Sigmoid colon (tissue), 7 donors: ENCODE measurements at places on chromosomes 1 and 21. TPM values are rescaled to one million over a fixed set of nuclear protein-coding genes. Genes with fewer than 3 reads are reported as not detected.

DNA sequence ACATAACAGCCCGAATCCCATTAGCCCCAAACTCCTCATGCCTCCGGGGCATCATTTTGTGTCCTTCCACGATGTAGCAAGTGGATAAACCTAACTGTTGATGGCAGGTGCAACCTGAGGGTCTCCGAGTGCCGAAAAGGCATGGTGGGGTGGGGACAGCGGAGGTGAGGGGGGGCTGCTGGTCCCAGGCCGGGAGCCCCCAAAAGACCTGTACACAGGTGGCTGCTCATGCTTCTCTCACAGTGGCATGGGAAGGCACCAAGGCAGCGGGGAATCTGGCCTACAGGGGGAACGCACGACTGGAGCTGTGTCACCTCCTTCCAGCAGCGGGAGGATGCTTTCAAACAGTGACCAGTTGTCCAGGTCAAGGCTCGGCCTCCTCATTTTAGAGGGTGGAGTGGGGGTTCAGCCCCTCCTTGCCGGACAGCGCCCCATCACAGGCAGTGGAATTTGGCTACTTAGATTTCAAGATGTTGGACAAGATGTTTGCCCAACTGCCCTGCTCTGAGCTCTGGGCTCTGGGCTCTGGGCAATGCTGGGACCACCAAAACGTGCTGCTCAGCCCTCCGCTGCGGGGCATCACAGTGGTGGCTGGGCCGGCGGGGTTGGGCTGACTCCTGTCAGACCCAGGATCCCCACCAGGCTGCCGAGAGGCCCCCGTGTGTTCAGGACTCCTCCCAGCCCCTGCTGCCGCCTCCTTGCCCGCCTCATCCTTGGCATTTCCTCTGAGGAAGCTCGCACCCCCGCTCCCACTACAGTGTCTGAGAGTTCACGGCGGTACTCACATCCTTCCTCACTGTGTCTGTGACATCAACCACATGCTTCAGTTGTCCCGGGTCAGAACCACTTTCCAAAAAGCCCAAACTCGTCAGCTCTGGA, 7.6 kb downstream of the DNMT3L start:
- H3K4me3 ChIP-seq = no peak overlapping the region
- H3K36me3 ChIP-seq = no peaks in the 10 kb centered on the region
- H3K4me1 ChIP-seq = no peaks in the 10 kb centered on the region
- peak; percentile 47 for DNase-seq
- H3K27ac ChIP-seq = no peak overlapping the region
- H3K27me3 ChIP-seq = peaks cover 3% of the 10 kb centered on the region

Gene OR14K1
- not detected for total RNA-seq

GRCh38 chr1:206556047-206556749, 48.9 kb downstream of the RASSF5 start:
- H3K4me1 ChIP-seq = peaks cover 26% of the 10 kb centered on the region
- H3K27ac ChIP-seq = peak overlapping the region; percentile 69
- no peak overlapping the region for H3K4me3 ChIP-seq
- no peaks in the 10 kb centered on the region for H3K36me3 ChIP-seq
- no peaks in the 10 kb centered on the region for H3K27me3 ChIP-seq

GRCh38 chr1:12009318-12009947, 9.9 kb upstream of the MIIP start:
- peaks cover 64% of the 10 kb centered on the region for H3K36me3 ChIP-seq
- no peaks in the 10 kb centered on the region for H3K27me3 ChIP-seq
- no peak for DNase-seq
- H3K4me3 ChIP-seq = no peak overlapping the region
- no peak overlapping the region for H3K27ac ChIP-seq
- no peaks in the 10 kb centered on the region for H3K4me1 ChIP-seq

DNA sequence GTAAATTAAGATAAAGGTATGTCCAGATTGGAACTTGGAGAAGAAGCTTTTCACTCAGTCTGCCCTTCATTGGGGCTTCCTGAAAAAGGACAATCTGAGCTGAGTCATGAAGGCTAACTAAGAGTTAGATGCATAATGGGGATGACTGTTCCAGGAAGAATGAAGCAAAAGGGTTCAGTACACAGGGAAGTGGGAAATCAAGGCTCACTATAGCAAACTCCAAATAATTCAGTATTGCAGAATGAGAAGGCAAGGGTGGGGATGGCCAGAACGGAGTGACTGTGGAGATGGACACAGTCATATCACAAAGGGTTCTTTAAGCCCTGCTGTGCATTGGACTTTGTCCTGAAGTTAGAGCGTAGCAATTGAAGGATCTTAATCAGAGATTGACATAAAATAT, 158.3 kb downstream of the FGGY start:
- H3K4me3 ChIP-seq = no peak overlapping the region
- H3K36me3 ChIP-seq = no peaks in the 10 kb centered on the region
- no peak overlapping the region for H3K27ac ChIP-seq
- DNase-seq = no peak
- H3K4me1 ChIP-seq = no peaks in the 10 kb centered on the region

Gene HCRTR1
- total RNA-seq = not detected

Gene TRIM46
- 0.68 TPM for total RNA-seq

Gene B3GALT2
- 4.9 TPM for total RNA-seq

Gene FAM89A
- 9.9 TPM for total RNA-seq

Gene C1orf185
- not detected for total RNA-seq

- DNase-seq = no peak
- no peaks in the 10 kb centered on the region for H3K4me1 ChIP-seq
- H3K27me3 ChIP-seq = no peaks in the 10 kb centered on the region
Observed at GRCh38 chr1:193539731-193540459, 353.5 kb upstream of the B3GALT2 start.

DNA sequence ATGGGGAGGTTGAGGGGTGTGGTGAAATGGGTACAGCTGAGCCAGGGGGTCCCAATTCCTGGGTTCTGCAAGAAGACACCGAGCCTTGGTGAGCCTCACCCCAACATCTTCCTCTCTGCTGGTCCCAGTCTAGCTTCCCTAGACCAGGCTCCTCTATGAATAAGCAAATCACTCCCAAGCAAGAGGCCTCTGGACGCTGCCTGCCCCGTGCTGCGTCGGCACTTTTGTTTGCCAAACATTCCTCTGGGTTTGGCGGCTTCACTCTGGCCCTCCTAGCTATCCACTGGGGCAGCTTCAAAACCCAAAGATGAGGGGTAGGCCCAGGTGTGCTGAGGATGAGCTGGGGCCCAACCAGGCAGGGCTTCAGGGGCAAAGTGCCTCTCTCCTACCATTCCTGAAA, 137.1 kb upstream of the CD34 start:
- H3K27ac ChIP-seq = peak overlapping the region; percentile 68

Gene SPRR2D
- total RNA-seq = not detected

DNA sequence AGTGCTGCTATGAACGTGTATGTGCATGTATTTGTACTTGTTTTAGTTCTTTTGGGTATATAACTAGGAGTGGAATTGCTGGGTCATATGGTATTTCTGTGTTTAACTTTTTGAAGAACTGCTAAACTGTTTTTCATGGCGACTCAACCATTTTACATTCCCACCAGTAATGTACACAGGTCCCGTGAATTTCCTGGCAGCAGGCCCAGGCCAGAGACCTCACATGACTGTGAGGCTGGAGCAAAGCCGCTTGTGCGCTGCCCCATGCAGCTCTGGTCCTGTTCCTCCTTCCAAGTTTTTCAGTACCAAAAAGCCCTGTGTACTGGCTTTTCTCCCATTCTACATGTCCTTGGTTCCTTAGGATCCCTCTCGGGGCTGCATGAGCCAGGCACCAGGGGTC, 29.6 kb downstream of the ACOT11 start:
- H3K27ac ChIP-seq = peak overlapping the region; percentile 88
- H3K4me1 ChIP-seq = peaks cover 45% of the 10 kb centered on the region
- H3K27me3 ChIP-seq = no peaks in the 10 kb centered on the region

- no peak overlapping the region for H3K4me3 ChIP-seq
- no peak overlapping the region for H3K27ac ChIP-seq
- no peak for DNase-seq
- H3K36me3 ChIP-seq = no peaks in the 10 kb centered on the region
- H3K4me1 ChIP-seq = no peaks in the 10 kb centered on the region
Observed at GRCh38 chr1:5509664-5510452, 482.4 kb downstream of the NPHP4 start.

DNA sequence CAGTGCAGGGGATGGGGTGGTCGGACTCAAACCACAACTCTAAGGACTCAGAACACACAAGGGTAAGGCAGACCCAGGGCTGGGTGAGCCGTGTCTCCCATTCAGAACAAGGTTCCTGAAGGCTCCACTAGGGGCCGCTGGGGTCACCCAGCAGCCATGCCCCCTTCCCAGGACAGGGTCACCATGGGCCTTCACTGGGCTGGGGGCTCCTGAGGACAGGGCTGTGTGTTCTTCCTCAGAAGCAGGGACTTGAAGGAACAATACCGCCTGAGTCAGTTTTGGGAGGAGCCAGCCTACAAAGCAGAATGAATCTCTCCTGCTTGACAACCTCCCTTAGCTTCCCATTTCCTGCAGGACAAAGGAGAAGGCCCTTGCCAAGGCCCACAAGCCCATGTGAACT, 15.4 kb downstream of the RIMS3 start:
- no peak overlapping the region for H3K27ac ChIP-seq
- H3K4me3 ChIP-seq = no peak overlapping the region
- H3K36me3 ChIP-seq = no peaks in the 10 kb centered on the region
- no peak for DNase-seq
- peaks cover 14% of the 10 kb centered on the region for H3K27me3 ChIP-seq

Gene VSIG8
- total RNA-seq = not detected

DNA sequence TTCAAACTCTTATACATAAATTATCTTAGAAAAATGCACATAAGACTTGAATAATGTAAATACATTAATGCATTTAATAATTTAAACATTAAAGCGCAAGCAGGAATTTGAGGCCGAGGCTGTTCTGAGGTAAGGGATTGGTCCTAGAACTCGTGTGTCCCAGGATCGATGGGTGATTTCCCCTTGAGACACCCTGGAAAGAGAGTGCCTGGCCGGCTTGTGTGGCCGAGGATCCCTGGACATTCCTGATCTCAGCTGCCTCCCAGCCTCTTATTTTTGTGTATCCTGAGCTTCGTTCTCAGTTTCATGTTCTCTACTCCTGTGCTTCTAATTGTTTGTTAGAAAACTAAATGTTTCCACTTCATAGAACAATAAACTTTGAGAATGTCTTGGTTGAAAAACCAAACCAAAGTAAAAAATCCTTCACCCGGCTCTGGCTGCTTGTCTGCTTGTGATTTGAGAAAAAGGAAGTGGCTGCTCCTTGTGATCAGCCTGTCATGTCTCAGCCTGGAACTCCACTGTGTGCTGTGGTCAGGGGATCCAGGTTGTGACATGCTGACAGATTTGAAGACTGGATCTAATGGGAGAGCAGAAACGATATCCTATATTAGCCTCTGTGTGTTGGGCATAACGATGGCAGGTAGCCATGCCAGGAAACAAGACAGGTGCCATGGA, 40.7 kb downstream of the PEX14 start:
- DNase-seq = no peak
- no peak overlapping the region for H3K27ac ChIP-seq
- no peaks in the 10 kb centered on the region for H3K36me3 ChIP-seq
- no peak overlapping the region for H3K4me3 ChIP-seq

DNA sequence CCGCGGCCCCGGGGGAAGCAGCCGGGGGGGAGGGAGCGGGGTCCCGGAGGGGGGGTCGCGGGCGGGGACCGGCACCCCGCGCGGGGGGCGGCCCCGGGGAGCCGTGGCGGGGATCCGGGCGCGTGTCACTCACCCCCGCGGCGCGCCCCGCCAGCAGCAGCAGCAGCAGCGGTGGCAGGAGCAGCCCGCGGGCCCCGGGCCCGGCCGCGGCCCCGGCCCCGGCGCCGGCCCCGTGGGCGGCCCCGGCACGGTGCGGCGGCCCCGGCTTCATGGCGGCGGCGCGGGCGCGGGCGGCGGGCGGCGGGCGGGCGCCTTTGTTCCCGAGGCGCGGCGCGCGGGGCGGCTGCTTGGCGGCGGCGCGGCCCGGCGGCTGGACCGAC, 252 bp downstream of the SDC3 start:
- peak overlapping the region; percentile 77 for H3K4me3 ChIP-seq
- H3K27ac ChIP-seq = peak overlapping the region; percentile 93
- no peaks in the 10 kb centered on the region for H3K27me3 ChIP-seq
- DNase-seq = no peak
- no peaks in the 10 kb centered on the region for H3K36me3 ChIP-seq
